NCI-H774 (cell line): ENCODE measurements at places on chromosomes 1 and 21.

DNA sequence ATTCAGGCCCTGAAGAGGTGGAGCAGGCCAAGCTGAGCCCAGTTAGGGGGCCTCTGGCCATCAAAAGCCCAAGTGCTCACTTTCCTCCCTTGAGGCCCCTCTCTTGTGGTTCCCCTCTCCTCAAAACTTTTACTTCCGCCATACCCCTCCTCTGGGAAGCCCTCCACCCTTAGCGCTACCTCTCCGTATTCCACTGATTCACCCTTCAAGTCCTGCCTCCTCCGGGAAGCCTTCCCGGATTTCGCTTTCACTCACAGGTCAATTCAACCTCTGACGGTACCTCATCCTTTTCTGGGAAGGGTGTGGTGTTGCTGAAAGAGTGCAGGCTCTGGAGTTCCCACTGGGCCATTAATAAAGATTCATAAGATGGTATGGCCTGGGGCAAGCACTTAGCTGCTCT lies 19.1 kb downstream of the SPOCD1 start:
- no peak for DNase-seq

GRCh38 chr1:232519186-232519585 lies 110.7 kb downstream of the SIPA1L2 start:
- peak; percentile 73 for DNase-seq

GRCh38 chr1:230026572-230026971 lies 40.5 kb upstream of the GALNT2 start:
- no peak for DNase-seq

DNA sequence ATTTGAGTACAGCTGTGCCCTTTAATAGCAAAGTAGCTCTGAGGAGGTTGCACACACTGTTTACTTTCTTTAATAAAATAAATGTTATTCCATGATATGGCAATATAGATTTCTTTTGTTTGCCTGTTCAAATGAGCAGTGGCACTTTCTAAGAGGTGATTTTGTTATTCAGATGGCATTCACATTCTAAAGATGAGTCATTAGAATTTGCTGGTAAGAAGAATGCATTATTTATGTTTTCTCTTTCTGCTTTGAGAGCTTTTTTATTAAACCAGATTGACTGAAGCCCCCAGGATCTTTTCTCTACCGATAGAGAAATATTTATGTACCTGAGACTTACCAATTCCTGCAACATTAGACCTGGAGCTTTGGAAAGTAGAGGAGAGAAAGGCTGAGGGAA lies 11.2 kb upstream of the LEPR start:
- no peak for DNase-seq

DNA sequence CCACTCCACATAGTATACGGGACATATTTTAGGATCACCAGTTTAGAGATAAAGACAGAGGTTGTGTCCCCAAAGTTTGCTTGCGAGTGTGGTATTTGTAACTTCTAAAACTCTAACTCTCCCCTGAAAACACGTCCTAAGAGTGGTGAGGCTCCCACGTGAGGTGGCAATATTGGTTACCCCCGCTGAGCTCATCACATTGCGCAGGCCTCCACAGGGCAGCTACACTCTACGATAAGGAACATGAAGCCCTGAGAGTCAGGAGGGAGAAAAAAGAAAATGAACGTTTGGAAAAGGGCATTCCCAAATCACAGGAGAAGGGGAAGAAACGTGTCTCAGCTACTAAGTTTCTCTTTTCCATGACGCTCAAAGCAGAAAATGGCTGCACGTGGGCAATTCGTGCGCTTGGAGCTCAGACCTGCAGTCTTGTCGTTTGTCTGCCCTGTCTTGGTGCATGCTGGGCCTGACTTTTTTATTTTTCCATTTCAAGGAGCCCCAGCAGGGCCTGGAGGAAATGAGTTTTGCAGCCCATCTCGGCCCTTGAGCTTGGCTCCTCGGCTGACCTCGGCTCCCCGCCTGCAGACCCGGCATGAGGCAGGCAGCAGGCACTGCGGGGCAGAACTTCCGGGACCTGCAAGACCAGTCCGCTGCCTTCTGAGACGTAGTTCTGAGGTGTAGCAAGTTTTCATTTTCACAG lies 25.7 kb downstream of the ERG start:
- DNase-seq = no peak
